ENCODE measurements at places on chromosomes 2 and 18.

DNA sequence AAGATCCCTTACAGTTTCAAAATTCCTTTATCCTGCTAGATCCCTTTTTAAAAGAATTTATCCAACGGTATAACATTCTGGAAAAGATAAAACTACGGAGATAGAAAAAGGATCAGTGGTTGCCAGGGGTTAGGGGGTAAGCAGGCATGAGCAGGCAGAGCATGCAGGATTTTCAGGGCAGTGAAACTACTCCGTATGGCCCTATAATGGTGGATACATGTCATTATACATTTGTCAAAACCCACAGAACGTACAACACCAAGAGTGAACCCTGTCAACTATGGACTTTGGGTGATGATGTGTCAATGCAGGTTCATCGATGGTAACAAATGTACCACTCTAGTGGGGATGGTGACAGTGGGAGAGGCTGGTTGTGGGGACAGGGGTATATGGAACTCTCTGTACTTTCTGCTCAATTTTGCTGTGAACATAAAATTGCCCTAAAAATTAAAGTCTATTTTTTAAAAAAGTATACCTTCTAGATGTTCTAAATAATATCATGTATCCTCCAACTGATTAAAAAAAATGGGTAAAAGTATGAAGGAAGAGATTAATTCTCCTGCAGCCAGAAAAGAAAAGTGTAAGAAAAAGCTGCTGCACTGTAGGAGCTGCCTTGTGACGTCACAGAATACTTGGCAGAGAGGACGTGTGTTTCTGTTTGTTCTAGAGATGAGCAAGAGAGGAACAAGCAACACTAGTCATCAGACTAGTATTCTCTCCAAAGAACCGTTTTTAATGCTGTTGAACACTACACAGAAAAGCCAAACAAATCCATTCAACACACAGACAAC lies 23.6 kb downstream of the ANKRD44 start:
- no peak for DNase-seq

- DNase-seq = no peak
Observed at GRCh38 chr18:25633563-25633962, 281.6 kb upstream of the ZNF521 start.

DNA sequence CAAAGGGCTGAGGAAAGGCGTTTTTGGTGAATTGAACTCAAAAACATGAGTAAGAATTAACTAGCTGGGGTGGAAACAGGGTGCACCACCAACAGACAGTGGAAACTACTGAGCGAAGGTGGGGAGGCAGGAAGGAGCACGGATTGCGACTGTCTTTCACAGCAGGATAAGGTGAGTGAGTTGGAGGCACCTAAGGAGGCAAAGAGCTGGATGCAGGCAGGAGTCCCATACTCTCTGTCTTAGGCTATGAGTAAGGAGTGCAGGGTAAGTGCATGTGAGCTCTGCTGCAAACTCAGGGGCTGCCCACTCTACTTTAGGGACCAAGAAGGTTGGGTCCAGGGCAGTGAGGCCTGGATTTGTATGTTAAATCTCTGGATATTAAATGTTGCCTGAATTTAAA lies 333.1 kb upstream of the ZNF521 start:
- no peak for DNase-seq

DNA sequence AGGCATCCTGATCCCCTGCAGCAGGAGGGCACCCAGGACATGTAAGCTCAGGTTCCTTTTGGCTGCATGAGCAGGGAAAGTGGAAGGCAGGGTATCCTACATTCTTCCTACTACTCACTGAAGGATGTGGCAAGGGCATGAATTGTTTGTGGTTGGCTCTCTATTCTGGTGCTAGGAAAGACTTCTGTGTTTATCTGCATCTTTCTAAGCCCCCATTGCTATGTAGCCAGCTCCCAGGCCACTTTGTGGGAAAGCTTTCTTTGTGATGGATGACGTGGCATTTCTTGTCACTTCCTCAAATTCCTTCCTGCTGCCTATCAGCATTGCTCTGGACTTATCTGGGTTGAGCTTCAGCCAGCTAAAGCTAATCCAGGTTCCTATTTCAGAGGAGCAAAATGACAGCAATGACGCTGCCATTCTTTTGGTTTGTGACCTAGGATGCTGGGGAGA lies 46.2 kb downstream of the MEIS1 start:
- DNase-seq = no peak

- DNase-seq = no peak
Observed at GRCh38 chr2:227819398-227819697, 5.7 kb downstream of the CCL20 start.

- no peak for DNase-seq
Observed at GRCh38 chr2:10035633-10036032, 7.7 kb upstream of the KLF11 start.

DNA sequence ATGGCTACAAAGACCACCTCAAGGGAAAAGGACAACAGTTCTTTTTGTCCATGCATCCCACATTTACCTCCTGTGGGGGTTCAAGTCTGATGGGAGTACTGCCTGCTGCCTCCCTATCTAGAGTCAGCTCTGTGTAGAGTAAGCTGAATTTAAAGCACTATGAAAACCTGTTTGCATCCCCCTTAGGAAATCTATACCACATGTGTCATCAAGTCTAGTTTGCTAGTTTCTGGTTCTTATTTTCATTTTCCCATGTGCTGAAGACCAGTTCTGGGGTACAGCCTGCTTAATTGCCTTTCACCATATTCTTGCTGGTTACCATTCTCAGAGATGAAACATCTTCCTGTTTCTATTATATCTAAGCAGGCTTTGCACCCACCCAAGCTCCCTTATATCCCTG lies 470.3 kb downstream of the MBD2 start:
- no peak for DNase-seq

GRCh38 chr2:51071191-51071590 lies 39.3 kb upstream of the NRXN1 start:
- DNase-seq = no peak

GRCh38 chr2:97747716-97748115 lies 34.3 kb downstream of the ZAP70 start:
- DNase-seq = no peak

- DNase-seq = no peak
Observed at GRCh38 chr2:118812552-118812951, 34.9 kb downstream of the EN1 start.

DNA sequence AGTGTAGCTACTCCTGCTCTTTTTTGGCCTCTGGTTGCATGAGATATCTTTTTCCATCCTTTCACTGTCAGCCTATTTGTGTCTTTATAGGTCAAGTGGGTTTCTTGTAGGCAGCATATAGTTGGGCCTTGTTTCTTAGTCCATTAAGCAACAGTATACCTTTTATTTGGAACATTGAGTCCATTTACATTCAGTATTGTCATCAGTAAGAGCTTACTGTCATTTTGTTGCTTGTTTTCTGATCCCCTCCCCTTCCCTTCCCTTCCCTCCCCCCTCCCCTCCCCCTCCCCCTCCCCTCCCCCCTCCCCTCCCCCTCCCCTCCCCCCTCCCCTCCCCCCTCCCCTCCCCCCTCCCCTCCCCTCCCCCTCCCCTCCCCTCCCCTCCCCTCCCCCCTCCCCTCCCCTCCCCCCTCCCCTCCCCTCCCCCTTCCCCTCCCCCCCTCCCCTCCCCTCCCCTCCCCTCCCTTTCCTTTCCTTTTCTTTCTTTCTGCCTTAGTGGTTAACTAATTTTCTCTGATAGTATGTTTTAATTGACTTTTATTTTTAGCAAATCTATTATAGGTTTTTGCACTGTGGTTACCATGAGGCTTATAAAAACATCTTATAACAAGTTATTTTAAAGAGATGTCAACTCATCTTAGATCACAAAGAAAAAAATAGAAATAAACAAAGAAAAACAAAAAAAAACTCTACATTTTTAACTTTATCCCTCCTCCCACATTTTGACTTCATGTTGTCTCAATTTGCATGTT lies 13.2 kb upstream of the DCDC2C start:
- no peak for DNase-seq

- peak; percentile 84 for DNase-seq
Observed at GRCh38 chr18:50819728-50820378, at the start of gene MRO. TSS of gene MRO (minus strand) at chr18:50820016. CDS start at chr18:50809400, 10,616 bp downstream.

DNA sequence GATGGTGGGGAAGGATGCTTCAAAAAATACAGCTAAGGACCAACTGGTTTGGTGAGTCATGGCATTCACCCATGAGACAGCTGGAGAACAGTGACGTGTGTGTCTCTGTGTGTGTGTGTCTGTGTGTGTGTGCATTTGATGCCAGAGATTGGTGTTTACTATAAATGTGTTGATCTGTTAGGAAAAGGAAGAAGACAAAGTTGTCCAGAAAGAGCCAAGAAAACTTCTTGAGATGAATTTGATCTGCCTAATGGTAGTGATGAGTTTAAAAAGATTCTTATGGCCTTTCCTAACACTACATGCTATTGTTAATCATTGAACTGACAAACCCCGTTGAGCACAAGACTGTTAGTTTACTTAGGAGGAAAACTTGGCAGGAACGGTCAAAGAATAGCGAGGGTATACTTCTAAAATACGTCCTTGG lies 36.4 kb upstream of the IL1R1 start:
- no peak for DNase-seq

DNA sequence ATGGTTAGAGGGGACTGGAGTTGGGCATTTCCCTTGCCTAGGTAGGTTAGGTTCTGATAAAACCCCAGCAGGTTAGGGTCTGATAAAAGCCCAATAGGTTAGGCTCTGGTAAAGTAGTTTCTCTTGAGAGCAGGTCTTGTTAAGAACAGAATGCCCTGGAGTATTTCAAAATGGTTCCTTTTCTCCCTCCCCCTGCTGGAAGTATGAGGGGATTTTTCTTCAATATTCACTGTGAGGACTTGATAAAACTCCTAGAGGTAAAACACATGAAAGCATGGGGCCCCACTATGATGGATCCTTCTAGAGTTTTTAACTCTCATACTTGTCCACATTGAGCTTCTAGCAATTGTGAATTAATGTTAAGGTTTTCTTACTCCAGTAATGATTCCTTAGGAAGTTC lies 27.6 kb downstream of the ANKAR start:
- no peak for DNase-seq

DNA sequence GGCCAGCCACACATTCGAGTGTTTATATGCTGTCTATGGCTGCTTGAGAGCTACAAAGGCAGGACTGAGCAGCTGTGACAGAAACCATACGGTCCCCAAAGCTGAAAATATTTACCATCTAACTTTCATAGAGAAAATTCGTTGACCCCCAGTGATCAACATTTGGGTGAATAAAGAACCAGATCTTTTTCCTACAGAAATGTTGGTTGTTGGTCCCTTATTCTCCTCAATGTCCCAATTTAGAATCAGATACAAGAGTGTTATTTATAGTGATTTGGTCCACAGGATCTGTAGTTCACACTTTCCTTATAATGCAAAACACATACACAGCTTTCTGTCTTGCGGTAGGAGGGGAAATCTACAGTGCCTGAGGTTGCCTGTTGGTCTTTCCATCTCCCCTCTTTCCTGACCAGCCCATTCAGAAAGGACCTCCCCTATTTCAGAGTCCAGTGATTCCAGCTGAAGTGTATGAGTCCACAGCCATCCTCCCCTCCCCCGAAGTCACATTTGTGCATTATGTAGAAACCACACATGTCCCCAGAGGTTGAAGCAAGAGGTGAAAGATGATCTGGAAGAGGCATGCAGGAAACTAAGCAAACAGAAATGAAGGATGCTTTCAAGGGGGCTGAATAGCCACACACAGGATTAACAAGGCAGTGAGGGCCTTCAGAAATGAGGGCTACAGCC lies 61.9 kb downstream of the SPRED2 start:
- no peak for DNase-seq

DNA sequence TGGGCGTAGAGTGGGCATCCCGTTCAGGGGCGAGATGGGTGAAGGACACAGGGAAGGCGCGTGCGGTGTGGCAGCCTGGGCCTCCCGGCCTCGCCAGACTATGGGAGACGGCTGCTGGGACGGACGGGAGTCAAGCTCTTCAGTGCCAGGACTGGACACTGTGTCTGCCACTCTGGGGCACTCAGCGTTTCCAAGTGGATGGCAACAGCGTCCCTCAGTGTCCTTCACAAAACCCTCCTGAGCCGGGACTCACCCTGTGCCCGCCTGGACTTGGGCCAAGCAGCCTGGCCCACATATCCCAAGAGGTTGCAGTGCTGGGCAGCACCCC lies 16.3 kb upstream of the BOK start:
- DNase-seq = no peak

- DNase-seq = no peak
Observed at GRCh38 chr2:197238043-197238365, 72.6 kb downstream of the ANKRD44 start.

DNA sequence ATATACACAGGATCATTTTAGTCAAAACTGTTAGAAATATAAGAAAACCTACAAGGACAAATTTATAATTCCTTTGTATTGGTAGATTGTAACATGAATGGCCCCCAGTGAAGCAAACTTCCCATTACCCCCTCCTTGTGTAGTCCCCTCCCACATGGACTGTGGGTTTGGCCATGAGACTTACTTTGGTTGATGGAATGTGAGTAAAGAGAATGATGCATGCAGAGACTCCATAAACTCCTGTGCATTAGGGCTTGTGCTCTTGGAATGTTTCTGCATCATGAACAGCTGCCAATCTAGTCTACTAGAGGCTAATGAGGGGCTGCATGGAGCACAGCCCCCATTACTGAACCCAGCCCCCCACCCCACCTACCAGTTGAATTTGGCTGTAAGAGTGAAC lies 8.3 kb upstream of the TGFA start:
- DNase-seq = no peak

DNA sequence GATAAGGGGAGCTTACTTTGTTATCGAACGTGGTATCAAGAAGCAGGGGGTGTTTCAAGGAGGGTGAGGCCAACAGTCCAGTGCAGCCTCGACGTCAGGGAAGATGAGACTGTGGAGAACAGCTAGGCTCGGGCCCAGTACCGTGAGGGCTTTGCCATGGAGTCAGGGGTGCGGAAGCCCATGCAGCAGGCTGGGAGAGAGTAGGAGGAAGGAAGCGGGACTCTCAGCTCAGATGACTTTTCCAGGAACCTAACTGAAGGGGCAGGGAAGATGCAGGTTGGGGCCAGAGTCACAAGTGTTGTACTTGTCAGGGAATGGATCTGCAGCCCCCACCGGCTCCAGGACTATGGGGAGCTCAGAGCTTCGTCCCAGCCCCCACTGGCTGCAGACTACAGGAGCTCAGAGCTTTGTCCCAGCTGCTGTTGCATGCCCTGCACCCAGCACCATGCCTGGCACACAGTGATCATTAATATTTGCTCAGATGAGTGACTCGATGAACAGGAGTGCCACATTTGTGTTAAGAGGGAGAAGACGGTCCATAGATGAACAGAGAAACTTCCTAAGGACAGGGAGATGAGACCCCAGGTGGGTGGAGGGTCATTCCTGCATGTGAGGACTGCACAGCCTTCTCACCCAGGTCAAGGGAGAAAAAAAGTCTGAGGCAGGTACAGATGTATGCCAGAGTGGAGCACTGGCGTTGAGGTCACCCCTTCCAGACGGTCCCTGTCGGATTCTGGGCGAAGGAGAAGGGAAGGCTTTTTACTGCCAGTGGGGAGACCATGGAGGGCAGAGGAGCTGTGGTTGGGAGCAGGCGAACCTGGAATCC lies 36.4 kb downstream of the PTGR3 start:
- DNase-seq = no peak

DNA sequence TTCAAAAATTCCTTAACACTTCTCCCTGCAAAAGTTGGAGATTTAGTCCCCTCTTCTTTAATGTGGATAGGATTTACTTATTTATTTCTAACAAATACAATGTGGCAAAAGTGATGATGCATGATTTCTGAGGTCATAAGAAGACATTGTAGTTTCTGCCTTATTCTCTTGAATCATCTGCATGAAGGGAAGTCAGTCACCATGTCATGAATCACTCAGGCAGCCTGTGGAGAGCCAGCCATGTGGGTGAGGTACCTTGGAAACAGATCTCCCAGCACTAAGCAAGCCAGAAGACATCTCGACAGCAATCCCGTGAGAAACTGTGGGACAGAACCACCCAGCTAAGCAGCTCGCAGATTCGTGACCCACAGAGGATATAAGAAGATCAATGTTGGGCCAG lies 2.7 kb upstream of the ZC3H8 start:
- no peak for DNase-seq

Measured in activated naive CD8-positive, alpha-beta T cell treated with anti-CD3 and anti-CD28 coated beads, Interleukin-2, amount 10 ng/mL, durations not matched to agents 7 days and 5 days (primary cell).